ENCODE measurements at places on chromosomes 6 and 20.

- no peak for DNase-seq
Observed at GRCh38 chr6:101113468-101114260, 232.5 kb upstream of the ASCC3 start.

DNA sequence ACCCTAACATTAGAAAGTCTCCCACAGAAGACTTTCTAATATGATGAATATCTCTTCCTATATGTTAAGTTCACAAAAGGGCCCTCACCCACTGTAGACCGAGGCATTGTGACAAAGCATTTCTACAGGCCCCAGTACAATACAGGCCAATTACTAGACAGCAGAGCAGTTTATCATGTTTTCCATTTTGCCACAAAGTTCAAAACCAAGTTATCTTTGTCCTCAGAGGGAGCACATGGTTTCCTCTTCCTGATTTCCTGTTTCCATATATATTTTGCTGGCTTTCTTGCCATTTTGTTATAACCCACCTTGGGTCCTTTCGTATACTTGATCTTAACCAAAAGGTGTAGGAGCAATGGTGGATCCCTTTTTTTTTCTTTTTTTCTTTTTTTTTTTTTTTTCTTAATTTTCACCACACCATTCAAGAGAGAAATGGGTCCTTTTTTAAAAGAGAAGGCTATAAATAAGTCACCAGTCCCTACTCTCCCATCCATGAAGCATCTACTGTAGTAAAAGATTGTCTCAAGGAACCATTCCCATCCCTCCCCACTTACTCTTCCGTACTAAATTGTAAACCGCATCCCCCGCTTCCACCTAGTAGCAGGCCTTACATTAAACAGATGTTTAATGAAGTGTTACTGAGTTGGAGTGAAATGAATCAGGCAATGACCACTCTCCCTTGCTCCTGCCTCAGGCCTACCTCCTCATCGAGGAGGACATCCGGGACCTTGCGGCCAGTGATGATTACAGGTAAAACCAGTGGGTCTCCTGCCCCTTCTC lies 2.1 kb upstream of the UBE2C start:
- DNase-seq, result no peak

DNA sequence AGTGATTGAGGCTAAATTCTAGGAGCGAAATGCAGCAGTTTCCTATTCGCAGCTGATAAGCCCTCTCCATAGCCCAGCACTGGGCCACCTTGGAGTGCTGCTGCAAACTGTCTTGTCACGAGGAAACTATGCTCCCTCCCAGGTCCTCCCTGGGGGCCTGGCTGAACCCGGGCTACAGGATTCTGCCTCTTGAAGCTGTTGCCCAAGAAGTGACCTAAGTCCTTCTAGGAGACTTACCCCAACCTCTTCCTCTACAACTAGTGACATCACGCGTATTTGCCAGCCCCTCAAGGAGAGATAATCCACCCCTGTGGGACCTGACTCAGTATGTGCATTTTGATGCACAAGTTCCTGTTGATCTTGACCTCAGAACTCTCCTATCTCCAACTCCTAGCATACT lies 26.5 kb upstream of the ZFAND3 start:
- DNase-seq, result no peak

- DNase-seq, result no peak
Observed at GRCh38 chr6:159761129-159761872, 544 bp upstream of the ACAT2 start.

Data from activated T-cell treated with anti-CD3 and anti-CD28 coated beads, Interleukin-2, amount 50 U/mL, for 1 hour (primary cell).